Fibroblast of skin of right biceps (primary cell): ENCODE measurements at places on chromosomes 7 and 10.

GRCh38 chr7:101099969-101100781 lies 14.9 kb downstream of the TRIM56 start:
- peak; percentile 100 for DNase-seq

- no peak for DNase-seq
Observed at GRCh38 chr10:61860964-61861758, 40.3 kb upstream of the ARID5B start.

- DNase-seq, result no peak
Observed at GRCh38 chr10:70481831-70482530, 3.4 kb downstream of the PALD1 start.

- DNase-seq, result no peak
Observed at GRCh38 chr10:133161486-133162109, 1.6 kb downstream of the KNDC1 start.

- DNase-seq, result no peak
Observed at GRCh38 chr10:36507715-36508114, 617.7 kb upstream of the ANKRD30A start.

DNA sequence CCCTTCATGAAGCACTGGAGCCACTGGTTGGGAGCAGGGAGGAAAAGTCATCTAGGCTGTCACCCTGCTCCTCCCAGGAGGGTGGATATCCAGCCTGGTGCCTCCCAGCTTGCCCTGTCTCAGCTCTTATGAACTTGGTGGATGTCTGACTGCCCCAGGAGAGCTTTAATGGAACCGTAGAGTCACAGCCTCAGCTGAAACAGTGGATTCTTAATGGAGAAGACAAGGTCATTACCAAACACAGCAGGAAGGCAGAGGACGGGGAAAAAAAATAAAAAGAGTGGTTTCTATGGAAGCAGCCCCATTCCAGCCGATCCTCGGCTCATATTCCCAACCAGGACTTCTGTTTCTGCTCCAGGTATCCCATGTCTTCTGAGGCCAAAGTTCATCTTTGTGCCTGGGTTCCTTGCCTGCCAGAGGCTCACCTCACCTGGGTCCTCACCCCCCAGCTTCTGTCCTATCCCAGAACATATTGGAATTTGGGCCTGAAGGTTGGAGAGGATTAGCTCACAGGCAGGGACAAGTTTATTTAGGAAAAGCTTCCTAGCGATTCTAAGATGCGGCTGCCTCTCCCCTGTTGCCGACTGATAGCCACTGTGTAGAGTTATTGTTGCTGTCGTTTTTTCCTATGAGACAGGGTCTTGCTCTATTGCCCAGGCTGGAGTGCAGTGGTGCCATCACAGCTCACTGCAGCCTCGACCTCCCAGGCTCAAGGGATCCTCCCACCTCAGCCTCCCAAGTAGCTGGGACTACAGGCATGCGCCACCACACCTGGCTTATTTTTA lies 15.6 kb downstream of the CCL26 start:
- no peak for DNase-seq

DNA sequence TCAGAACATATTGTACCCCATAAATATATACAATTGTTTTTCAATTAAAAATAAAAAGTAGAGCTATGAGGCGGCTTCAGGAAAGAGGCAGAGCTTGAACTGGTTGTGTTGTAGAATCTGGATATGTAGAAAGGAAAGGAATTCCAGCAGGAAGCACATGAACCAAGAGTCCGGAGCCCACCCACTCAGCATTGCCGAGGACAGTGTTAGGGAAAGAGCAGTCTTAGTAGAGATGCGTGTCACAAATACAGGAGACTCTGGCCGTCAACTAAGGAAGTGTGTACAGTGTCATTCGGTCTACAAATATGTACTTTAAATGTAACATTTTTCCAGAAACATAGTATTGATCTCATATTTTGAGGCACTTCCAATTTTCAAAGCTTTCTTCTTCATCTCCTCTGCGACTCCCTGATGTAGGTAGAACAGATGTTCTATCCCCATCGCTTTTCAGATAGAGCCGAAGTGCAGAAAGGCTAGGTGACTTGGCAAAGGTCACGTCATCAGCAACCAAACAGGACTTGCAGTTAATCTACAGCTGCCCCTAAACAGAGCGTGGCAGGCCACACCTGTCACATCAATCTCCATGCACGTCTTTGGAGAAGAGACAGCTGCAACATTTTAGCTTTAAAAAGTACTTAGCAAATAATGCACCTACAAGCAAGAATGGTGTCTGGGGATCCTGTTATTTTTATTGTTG lies 25.3 kb upstream of the GJD4 start:
- no peak for DNase-seq

DNA sequence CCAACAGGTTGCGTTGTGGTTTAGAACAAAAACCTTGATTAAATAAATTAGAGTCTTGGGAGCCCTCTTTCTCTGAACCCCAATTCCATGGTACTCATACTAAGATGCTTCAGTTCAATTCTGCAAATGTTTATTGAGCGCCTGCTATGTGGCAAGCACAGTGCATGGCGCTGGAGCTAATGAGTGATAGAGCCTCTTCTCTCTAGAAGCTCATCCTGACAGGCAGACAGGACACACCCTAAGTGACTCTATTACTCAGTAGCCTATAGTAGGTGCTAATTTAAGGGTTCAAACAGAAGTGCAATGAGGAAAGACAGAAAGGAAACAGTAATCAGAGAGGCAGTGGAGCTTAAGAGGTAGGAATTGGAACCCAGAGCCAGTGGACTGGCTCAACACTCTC lies 124.4 kb upstream of the C7orf33 start:
- DNase-seq, result no peak

DNA sequence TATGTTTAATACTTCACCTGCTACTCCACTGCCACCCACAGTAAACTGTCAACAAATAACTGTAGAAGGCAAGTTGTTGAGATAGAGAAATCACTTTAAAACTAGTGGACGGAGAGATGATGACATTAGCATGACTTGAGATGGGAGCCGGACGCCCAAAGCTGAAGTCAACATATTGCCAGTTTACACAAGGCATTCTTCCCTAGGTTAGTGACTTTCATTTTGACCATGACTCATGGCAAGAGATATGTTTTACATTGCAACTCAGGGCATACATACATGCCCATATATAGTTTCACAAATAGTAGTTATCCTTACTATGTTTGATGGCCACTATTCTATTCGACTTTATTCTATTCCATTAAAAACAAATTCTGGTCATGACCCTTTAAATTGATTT lies 296.6 kb downstream of the PLXNA4 start:
- peak; percentile 47 for DNase-seq

GRCh38 chr10:79444199-79445119 lies 965 bp downstream of the ZCCHC24 start:
- DNase-seq, result peak; percentile 60

- peak; percentile 88 for DNase-seq
Observed at GRCh38 chr10:103757531-103758293, 97.7 kb downstream of the SH3PXD2A start.

GRCh38 chr10:35153716-35154115 lies 27.1 kb downstream of the CREM start:
- no peak for DNase-seq

- DNase-seq, result no peak
Observed at GRCh38 chr7:69820479-69821192, 222.4 kb downstream of the AUTS2 start.

- no peak for DNase-seq
Observed at GRCh38 chr10:100876585-100877460, 35.9 kb upstream of the SLF2 start.

GRCh38 chr10:72134785-72135767 lies 46.7 kb upstream of the SPOCK2 start:
- DNase-seq, result no peak

DNA sequence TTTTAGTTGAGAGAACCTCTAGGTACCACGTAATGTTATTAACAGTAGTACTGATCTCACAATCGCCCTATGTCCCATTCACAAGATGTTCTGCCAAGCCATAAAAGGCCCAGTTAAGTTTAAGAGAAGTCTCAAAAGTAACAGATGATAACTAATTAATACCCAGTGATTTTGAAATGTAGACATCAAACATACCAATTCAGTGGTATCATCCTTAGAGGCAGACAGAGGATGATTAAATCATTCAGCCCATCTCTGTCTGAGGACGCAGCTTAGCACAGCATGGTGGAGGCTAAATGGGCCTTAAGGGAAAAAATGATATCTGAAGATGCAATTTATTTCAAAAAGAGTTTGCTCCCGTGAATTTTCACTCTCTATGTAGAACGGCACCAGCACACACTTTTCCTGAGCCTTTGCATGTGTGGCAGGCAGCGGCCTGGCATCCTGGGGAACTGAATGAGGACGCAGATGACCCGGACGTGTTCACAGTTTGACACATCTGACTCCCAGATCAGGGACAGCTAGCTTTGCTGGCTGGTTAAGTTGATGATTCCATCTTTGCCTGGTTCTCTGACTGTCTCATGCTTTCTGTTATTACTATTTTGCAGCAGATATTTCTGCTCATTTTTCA lies 13.4 kb downstream of the EGFR start:
- peak; percentile 21 for DNase-seq

DNA sequence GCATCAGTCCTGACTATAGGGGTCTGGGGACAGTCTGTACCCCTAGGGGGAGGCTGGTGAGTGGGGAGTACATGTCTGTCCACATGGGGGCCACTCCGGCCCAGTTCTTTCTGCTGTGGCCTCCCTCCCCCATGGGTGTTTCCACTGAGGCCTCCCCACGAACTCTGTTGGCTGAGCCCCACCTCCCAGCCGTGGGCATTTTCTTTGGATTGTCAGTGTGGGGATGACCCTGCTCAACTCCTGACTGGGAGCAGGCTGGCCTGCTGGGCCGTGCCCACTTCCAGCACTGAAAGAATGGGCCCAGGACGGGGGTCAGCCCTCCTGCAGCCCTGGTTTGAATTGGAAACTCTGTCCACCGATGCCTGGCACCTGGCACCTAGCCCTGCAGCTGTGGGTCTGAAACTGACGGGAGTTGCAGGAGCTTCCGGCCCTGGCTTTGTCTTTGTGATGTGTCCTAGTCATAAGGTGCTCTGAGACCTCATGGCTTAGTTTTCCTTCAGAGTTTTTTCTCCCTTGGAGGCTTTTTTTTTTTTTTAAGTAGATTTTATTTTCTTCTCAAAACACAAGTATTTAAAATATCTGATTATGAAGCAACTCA lies 46.5 kb downstream of the LHPP start:
- DNase-seq, result no peak
